ENCODE measurements at places on chromosomes 2 and 18.

GRCh38 chr18:35334821-35335220 lies 9.4 kb downstream of the ZNF24 start:
- peak; percentile 83 for DNase-seq
- H3K4me1 ChIP-seq, result no peaks in the 10 kb centered on the region
- H3K36me3 ChIP-seq, result peaks cover 17% of the 10 kb centered on the region

DNA sequence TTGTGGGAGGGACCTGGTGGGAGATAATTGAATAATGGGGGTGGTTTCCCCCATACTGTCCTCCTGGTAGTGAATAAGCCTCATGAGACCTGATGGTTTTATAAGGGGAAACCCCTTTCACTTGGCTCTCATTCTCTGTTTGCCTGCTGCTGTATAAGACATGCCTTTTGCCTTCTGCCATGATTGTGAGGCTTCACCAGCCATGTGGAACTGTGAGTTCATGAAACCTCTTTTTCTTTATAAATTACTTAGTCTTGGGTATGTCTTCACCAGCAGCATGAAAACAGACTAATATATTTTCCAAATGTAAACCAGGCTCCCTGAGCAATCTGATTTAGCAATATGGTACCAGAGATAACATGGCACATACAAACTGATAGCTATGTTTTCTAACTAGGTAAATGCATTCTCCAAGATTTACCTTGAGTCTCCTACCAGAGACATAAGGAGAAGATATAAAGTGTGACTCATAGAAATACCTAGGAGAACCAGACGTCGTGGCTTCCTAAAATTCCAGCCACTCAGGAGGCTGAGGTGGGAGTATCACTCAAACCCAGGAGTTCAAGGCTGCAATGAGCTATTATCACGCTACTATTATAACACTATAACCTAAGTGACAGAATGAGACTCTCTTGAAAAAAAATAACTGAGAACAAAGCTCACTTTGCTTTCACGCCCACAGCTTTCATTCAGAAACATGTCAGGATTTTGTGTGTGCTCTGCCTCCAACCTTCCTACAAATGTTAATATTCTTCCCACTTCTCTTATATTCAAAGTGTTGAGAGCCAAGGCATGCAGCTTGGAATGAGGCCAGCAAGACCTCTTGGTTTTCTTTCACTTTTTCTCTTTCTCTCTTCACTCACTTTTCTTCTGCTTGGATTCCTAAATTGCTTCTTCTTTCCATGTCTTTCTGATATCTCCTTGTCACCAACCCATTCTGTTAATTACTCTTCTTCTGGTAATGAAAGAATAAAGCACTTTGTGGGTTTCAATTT lies 263.9 kb upstream of the UBE2E3 start:
- no peak overlapping the region for H3K4me3 ChIP-seq
- H3K4me1 ChIP-seq, result no peaks in the 10 kb centered on the region
- no peaks in the 10 kb centered on the region for H3K36me3 ChIP-seq
- no peak for DNase-seq

GRCh38 chr2:19872302-19872701 lies 29.5 kb downstream of the TTC32 start:
- no peaks in the 10 kb centered on the region for H3K4me1 ChIP-seq
- DNase-seq, result no peak
- H3K27ac ChIP-seq, result no peak overlapping the region
- peaks cover 9% of the 10 kb centered on the region for H3K27me3 ChIP-seq
- no peak overlapping the region for H3K4me3 ChIP-seq

GRCh38 chr2:133061874-133062593 lies 392.0 kb upstream of the LYPD1 start:
- H3K27me3 ChIP-seq, result no peaks in the 10 kb centered on the region
- no peak for DNase-seq
- H3K4me3 ChIP-seq, result no peak overlapping the region
- no peaks in the 10 kb centered on the region for H3K4me1 ChIP-seq
- no peaks in the 10 kb centered on the region for H3K36me3 ChIP-seq
- H3K27ac ChIP-seq, result no peak overlapping the region

DNA sequence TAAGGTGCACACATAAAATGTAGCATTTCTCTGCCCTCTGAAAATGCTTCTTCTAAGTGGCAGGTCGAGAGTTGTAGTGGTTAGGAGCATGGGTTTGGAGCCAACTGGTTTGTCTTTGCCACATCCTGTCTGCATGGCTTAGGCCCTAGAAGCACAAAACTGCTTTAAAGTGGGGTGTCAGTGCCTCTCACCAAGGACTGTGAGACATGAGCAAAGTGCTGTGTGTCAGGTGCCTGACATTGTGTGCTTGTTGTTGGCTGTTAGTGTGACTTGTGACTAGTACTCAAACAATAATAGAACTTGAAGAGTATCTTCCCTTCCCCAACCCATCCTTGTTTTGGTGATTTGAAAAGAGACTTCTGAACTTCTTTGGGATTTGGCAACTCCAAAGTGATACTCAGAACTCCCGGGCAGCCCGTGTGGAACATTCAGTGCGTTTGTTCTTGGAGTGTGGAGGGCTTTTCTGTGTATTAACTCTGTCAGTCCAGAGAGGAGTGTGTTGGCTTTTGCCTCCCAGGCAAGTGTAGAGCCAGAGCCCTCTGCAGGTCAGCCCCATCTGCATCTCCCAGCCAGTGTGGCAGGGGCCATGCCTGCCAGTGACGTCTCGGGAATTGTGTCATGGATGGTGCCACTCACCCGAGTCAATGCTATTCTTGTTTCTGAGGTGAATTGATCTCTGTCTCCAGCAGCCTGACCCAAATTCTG lies 5.0 kb downstream of the MGAT5 start:
- H3K4me1 ChIP-seq, result peaks cover 34% of the 10 kb centered on the region
- H3K27ac ChIP-seq, result peak overlapping the region; percentile 31
- no peak for DNase-seq
- H3K4me3 ChIP-seq, result no peak overlapping the region

Measured in fibroblast of lung (primary cell).